Fibroblast of mammary gland (primary cell): ENCODE measurements at places on chromosomes 7 and 10.

GRCh38 chr10:74233281-74233680, 82.3 kb downstream of the ADK start:
- DNase-seq: no peak

GRCh38 chr7:54349229-54349628, 192.9 kb upstream of the VSTM2A start:
- peak; percentile 94 for DNase-seq

DNA sequence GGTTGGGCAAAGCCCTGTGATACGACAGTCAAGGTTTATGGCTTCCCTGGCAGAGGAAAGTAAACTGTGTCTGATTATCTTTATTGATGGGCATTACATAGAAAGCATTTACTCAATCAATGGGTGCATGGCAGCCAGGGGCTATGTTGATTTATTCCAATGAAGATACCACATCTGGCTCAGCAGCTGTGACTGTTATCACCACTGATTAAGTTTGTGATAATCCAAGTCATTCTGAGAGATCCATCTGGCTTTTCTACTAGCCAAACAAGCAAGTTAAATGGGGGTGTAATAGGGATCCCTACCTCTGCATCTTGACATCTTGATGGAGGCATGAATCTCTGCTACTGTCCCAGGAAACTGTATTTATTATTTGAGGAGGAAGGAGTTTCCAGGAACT, 86.7 kb downstream of the KLF6 start:
- DNase-seq: no peak

GRCh38 chr10:85597006-85597405, 769.6 kb downstream of the GRID1 start:
- DNase-seq: no peak

DNA sequence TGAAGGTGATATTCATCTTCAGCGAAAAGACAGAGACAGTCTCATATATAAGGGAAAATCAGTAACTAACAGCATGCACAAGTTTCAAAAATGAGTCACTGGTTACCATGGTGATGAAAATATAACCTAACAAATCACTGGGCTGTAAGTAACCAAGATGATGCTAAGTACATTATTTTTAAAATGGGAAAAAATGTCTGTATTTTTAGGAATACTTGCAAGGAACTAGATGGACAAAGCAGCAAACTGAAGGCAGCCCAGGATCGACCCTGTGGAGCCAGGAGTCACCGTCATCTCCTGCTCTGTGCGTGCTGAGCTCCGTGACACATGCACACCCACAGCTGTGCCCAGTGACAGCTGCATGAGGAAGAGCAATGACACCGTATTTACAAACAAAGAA, 137.3 kb downstream of the ELMO1 start:
- peak; percentile 49 for DNase-seq

DNA sequence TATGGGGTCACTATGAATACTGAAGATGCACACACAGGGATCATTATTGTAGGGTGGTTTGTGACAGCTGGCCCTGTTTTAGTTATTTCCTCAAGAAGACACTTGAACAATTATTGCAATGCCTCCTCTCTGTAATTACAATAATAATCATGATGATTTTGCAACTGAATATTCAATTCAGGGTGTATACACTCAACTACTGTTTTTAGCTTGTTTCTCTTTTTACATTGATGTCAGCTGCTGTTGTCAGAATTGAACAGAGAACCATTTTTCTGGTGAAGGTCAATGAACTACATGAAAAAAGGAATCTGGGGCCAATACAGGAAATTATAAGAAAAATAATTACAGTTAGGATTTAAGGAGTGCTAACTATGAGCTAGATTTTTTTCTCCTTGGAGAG, 28.6 kb upstream of the MKLN1 start:
- DNase-seq: no peak

DNA sequence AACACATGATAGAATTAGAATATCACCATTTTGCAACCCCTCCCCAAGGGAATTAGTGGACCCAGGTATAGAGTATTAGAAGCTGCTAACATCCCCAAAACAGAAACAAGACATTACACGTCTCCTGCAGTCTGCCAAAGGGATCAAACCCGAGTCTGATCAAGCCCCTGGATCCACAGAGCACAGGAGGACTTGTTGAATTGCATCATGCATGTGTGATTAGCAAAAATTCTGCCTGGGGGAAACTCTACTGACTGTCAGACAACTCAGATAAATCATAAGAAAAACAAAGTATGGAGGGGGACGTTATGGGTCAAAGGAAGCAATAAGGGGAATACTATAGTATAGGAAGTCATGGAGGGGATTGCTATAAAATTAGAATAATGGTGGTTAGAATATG, 116.8 kb upstream of the FGFR2 start:
- no peak for DNase-seq

DNA sequence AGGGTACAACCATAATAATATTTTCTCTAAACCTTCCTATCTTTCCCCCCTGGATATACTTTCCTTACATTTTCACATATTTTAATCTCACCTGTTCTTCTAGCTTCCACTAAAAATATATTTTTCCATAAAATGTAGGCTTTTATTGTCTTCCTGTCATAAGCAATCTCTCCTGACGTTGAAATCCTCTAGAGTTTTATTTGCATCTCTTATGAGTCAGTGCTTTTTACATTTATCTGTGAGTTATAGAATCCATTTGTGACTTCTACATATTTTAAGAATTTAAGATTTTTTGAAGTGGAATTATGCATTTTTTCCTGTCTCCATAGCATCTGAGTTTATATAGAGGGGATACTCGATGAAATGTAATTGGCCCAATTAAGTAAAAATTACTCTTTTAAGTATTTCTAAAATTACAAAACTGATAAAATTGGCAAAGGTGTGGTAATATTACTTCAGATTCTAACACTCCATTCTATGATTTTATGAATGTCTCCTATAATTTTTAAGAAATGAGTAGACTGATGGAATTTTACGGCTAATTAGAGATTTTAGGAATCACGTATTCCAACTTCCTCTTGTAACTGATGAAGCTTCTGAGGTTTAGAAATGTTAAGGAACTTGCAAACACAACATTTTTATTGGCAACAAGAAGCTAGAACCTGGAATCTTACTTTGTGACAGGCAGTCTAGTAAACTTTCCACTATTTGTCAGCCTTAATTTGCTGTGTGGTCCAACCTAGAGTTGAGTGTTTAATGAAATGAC, 422.9 kb upstream of the SEMA3A start:
- DNase-seq: no peak

GRCh38 chr7:33744293-33745075, 160.9 kb upstream of the BMPER start:
- peak; percentile 36 for DNase-seq

DNA sequence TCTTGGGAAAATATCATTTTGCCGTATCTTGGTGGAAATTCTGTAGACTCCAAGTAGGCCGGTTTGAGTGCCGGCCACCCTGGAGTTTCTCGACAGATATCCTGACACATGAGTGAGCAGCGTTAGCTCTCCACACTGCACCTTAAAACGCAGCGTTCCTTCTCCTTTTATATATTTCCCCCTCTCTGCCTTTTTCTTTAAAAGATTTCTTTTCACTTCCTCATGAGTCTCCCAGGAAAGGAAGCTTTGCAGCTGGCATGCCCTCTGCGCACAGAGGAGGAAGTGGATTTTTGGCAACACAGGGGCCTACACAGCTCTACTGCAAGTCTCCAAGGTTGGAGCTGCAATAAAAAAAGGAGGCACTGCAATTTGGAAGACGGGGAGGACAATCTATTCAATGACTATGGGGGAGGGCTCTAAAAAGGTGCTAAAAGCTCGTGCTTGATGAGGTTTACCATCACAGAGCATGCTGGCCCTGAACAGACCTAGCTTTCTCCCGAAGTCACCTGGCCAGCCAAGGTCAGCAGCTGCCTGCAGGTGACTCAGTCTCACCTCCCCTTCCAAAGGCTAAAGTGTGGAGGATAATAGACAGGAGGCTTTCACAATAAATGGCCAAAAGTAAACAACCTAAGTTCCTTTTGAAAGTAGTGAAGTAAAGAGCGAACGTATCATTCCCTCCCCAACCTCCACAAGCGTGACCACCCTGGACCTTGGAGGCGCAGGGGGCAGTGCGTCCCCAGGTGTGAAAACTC, 252.8 kb downstream of the ZMYND11 start:
- DNase-seq: no peak

GRCh38 chr10:84191106-84191505, 3.2 kb upstream of the CDHR1 start:
- no peak for DNase-seq

DNA sequence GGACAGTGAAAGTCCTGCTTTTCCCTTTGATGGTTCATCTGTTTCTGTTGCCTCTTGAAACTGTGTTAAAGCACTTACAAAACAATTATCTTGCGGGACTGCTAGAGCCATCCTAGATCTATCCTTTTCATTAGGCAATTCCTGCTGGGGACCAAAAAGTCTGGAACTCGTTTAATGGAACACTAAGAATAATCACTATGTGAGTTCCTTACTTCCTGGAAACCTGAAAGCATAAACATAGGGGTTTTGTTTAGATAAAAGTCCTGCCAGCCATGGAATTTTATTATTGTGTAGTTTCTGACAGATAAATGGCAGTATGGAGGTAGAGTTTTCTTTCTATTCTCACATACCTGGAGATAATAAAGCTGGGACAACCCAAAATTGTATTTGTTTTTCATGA, 1133.3 kb downstream of the SORCS3 start:
- DNase-seq: no peak

DNA sequence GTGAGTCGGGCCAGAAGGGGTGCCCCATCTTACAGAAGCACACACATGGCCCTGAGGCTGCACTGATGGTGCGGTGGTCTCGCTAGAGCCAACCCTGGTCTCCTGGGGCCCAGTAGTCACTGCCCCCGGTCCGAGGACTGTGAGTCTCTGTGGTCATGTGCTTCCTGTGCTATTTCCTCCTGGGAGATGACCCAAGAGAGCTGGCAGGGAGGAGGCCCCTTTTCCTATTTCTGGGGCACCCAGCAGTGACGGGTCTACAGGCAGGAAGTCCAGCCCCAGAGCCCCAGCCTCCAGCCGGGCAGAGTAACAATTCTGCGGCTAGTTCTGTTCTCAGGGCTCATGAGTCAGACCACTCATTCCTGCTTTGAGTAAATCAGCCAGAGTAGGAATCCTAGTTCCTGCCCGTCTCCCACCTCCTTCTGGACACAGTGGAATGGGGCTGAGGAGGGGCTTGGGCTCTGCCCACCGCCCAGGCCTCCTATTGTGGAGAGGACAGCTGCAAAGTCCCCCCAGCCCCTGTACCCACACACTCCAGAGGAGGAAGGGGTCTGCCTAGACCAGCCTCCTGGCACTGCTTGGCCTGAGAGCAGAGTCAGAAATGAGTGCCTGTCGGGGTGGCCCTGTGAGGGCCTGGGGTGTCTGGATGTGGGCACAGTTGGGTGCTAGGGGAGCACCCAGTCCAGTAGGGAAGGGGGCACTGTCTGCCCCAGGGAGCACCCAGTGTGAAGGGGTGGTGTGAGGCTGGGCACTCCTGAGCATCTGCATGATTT, 80.5 kb upstream of the PPIF start:
- DNase-seq: peak; percentile 90

GRCh38 chr7:42722716-42723115, 189.2 kb downstream of the C7orf25 start:
- no peak for DNase-seq

- DNase-seq: peak; percentile 66
These were observed 851 bp upstream of the GOT1 start for GRCh38 chr10:99431190-99431760.

DNA sequence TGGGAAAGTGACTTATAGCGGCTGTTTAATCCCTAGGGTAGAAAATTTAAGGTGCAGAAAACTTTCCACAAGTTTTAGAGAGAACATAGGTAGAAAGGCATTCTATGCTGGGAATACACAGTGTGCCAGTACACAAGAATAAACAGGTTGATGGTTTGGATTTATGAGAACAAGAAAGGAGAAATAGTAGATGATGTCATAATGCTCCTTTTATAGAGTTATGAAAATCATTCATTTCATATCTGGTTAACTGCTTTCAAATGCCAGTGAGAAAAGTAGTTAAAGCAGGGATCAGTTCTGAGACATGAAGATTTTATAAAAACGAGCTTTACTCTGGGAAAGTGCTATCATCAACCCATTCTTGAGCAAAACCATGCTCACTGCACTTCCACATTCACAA, 311.4 kb downstream of the PARD3 start:
- DNase-seq: no peak

DNA sequence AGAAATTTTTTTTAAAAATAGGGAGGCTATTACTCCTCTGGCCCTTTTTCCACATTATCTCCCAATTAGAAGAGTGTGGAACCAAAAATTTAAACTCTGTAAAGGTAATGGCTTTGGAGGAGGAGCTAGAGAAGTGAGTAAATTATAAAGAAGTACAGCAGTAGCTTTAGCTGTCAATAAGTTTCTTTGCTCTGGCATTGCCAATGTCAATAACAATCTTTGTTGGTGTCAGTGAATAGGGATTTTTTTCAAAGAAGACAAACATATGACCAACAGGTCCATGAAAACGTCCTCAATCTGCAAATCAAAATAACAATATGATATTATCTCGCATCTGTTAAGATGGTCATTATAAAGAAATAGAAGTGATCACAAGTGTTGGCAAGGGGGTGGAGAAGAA, 227.1 kb upstream of the MBL2 start:
- no peak for DNase-seq

- no peak for DNase-seq
These were observed 42.1 kb upstream of the TMEM196 start for GRCh38 chr7:19815546-19815945.

DNA sequence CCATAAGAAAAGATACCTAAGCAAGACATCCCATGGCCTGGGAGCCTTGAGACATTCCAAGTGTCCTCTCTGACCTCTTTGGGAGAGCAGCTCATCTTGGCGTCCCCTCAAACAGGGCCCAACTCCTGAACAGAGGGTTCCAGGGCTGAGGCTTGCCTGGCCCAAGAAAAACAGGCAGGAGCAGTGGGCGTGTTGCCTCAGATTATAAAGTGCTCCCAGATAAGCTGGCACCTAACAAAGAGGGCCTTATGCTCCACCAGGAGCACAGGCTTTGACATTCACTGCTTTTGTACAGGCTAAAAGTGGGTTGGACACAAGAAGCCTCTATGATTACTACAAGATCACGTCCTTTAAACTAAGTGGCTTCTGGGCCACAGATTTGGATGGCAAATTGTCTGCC, 193.1 kb downstream of the FGFR2 start:
- no peak for DNase-seq

DNA sequence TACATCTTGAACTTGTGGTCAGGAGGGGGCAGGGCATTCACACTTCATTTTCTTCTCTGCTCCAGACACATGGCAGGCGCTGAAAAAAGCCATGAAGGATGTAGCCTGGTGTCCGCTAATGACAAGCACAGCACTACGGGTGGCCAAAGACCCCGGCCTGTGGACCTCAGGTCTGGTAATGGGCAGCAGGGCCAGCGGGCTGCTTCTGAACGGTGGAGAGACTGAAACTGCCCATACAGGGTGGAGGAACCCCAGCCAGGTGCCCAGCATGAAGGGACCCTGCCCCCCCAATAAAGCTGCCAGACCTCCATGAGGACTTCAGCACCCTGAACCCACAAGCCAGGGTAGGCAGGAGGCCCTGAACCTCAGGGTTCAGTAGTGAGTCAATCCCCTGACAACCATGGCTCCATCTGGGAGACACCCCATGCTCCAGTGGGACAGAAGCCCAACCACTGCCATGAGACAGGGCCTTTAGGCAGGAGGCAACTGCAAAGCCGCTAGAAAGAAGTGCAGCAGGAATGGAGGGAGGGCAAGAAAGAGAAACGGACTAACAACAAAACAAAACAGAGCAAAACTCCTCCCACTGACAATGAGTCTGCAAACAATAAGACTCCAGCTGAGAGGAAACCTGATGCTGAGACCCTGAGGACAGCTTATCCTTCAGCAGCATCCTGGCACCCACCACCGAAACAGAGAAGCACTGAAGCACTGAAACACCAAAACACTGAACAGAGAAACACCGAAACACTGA, 140.2 kb upstream of the PPP2R2D start:
- no peak for DNase-seq
